Activated naive CD4-positive, alpha-beta T cell treated with Interleukin-2 at 50 U/mL for 16 hours (primary cell): ENCODE measurements at places on chromosomes 4 and X.

DNA sequence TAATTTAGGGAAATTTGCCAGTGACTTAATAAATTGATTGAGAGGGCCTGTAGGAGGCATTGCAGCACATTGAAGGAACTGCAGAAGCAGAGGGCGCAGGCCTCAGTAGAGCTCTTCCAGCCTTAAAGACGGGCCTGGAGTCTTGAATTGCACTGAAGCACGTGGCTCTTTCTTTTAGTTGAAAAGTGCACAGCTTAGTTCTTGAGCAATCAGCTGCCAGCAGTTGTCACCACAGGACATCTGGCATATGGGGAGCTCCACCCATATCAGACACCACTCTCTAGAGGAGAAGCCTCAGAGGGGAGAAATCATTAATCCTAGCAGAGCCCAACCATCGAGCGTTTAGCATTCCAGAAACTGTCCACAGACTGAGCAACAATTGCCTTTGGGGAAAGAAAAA lies 16.0 kb upstream of the FGF16 start:
- no peak for DNase-seq

DNA sequence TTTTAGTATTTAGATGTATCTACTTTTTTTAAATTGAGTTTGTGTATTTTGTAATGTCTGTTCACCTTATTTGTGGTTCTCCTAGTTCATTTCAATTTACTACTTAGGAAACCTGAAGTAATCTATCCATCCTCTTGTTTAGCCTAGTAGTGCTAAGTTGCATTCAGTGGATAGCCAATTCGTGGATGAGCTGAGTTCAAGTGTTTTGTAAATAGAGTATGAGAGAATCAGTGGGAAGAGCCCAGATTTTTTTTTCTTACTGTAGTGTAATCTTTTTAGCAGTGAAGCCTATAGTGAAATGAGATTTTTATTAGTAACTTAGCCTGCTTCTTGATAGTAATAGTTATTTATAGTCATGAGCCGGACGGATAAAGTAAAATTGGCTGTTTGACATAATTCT lies 21.7 kb downstream of the STAG2 start:
- no peak for DNase-seq

DNA sequence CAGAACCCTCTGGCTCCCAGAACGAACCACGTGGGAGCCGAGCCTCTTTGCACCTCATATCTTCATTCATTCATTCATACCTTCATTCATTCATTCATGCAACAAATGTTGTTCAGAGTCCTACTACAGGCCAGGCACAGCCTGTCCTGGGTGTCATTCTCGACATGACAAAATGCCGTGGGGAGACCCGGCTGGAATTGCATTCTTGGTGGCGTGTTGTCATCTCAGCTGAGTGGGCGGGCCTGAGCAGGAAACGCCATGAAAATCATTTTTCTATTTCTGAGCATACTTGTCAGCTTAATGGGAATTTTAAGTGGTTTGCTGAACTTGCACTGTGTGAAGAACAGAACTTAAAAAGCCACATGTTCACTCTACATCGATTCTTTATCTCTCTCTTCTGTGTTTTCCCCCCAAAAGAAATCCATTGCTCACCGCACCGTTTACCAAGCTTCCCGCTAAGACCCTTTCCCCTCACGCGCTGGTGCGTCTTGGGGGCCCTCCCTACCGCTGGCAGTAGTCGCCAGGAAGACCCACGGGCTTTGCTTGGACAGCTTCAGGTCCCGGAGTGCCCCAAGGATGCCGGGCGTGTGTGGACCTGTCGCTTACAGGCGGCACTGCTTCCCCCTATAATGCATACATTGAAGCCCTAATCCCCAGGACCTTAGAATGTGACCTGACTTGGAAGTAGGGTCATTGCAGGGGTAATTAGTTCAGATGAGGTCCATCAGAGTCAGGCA lies 41.6 kb upstream of the HMX1 start:
- no peak for DNase-seq

DNA sequence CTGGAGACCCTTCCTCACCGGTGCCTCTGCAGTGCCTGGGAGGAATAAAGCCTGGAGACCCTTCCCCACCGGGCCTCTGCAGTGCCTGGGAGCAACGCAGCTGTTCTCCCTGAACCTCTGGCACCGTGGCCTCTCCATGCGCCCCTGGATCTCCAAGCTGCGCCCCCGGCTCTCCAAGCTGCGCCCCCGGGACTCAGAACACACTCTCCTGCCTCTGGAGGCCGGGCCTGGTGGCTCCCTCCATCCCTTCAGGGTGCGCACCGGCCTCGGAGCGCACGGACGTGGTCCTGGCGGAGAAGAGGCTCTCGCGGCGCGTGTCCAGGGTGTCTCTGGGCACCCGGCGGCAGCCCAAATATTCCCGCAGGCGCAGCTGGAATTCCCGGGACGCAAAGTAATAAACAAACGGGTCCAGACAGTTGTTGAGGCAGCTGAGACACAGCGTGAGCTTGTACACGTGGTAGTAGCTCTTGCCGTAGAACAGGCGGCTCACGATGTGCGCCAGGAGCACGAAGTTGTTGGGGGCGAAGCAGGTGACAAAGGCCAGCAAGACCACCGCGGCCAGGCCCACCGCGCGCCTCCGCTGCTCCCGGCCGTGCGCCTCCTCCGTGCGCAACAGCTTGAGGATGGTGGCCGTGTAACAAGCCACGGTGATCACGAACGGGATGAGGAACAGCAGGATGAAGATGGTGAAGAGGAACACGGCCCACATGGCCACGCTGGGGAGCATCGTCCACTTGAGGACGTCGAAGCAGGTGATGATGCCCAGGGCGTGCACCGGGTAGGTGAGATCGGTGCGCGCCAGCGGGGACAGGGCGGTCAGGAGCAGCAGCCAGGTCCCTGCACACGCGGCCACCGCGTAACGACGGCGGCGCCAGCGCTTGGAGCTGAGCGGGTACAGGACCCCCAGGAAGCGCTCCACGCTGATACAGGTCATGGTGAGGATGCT lies 12.8 kb upstream of the ASMTL start:
- DNase-seq: peak; percentile 2

GRCh38 chr4:156536661-156537060 lies 434.9 kb downstream of the PDGFC start:
- DNase-seq: no peak
